Cardiac muscle cell (in vitro differentiated cells and primary cell): ENCODE measurements at places on chromosomes 1 and 21.

- no peak for DNase-seq
These were observed 7.8 kb upstream of the OR10T2 start for GRCh38 chr1:158407092-158407491.

DNA sequence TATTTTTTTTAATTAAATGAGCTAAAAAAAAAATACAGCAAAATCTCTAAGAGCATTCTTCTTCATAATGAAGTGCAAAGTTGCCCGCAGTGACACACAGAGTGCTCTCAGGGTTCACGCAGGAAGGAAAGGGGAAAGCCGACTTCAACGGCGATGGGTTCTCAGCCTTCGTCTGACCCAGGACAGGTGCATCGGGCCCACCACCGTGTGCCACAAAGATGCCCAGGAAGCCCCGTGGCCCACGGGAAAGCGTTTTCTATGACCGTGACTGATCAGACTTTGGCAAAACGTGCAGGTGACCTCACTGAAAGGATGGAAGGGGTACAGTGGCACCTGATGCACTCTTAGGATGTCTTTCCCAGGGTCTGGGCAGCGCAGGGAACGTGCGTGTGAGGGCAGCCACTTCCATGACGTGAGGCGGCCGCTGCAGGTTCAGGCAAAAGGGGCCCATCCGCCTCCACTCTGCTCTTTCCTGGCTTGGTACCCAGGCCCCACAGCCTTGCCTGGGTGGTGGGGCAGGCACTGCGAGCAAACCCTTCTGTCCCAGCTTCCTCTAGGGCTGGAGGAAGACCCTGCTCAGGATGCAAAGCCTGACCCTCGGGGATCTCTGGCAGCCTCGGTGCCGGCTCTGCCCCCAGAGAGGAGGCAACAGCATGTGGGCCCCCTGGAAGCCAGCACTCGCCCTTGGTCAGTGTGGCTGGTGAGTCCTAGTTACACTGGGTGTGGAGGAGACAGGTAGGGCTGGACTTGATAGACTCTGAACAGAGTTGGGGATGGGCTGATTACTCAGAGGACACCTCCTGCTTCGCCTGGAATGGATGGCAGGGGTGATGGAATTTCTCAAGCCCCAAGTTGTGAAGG, 8.3 kb downstream of the LRRC47 start:
- no peak for DNase-seq

GRCh38 chr1:2253797-2254480, 25.8 kb downstream of the SKI start:
- no peak for DNase-seq

- no peak for DNase-seq
These were observed 14.8 kb downstream of the PSEN2 start for GRCh38 chr1:226884966-226885820.

GRCh38 chr21:42102991-42103390, 31.9 kb downstream of the UMODL1 start:
- DNase-seq = no peak

DNA sequence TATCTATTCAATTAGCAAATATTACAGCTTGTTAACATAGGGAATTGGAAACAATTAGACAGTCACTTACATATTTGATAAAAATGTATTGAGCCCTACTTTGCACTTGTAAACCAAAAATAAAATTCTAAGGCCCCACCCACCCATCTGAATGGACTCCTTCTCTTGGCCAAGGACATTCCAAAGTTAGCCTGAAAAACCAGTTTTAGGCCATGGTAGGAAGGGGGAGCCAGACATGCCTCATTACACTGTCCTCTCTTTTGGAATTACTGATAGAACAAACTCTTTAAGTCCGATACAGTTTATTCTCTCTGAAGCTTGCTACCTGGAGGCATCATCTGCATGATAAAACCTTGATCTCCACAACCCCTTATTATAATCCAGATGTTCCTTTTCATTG, 28.0 kb upstream of the TSPAN2 start:
- DNase-seq = no peak

GRCh38 chr1:206001476-206001888, 1.7 kb downstream of the RAB7B start:
- DNase-seq = peak; percentile 94

GRCh38 chr1:187396226-187396625, 567.5 kb downstream of the PLA2G4A start:
- DNase-seq = peak; percentile 22

GRCh38 chr21:25323356-25323949, 283.8 kb downstream of the MRPL39 start:
- no peak for DNase-seq

DNA sequence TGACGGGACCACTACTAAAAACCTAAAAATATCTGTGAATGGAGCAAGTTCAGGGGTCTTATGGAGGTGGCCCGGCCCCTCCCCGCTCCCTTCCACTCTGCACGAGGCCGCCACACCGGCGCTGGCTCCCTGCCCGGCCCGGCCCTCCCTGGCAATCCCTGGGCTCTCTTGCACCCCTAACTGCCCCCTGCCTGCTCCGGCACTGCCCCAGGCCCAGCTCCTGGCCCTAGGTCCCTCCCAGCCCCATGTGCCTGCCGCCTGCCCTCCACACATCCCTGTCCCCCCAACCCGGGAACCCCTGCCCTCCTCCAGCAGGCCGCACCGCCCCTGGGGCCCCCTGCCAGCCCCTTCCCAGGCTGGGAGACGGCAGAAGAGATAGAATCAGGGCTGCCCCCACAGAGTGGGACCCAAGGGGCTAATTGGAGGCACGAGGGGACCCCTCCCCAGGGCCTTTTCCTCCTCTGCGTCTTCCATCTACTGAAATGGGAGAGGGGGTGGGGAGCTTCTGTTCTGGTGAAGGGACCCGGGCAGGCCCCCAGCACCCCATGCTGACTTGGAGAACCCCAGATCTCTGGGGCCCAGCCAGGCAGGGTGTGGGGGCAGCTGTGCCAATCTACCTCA, 9.3 kb upstream of the CTRC start:
- no peak for DNase-seq

GRCh38 chr1:236292425-236292824, 10.7 kb upstream of the ERO1B start:
- no peak for DNase-seq

DNA sequence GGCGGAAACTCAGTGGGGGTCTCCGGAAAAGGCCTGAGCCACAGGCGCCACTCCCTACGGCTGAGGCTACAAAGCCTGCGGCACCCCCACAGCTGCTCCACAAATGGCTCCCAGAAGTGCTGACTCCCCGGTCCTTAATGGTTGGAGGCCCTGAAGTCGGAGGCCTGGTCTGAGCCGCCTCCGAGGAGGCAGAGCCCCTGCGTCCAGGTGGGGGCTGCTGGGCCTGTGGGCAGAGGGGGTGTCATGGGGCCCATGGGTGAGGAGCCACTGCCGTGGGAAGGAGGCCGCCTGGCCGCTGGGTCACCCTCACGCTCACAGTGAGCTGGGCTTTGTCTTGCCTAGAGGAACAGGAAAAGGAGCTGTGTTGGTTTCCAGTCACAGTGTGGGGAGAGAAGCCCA, 12.4 kb upstream of the COL18A1 start:
- no peak for DNase-seq

DNA sequence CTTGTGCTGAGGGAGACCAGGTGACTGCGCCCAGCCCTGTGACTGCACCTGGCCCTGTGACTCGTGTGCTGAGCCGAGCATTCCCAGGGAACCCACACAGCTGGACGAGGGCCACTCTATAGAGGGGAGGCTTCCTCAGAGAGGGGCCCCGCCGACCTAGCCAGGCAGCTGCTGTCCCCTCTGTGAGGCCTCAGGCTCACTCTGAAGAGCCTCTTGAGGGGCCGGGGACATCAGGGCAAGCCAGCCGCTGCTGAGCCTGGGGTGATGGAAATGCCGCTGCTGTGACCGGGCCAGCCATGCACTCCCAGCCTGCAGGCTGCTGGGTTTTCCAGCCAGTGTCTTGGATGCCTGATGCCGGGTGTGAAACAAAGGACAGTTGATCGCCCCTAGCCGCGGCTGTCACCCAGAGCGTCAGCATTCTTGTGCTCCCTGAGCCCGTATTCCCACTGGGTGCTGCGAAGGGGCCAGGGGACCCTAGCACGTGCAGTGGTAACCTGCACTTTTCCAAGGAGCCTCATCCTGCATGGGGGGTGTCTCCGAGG, 17.5 kb downstream of the PFKL start:
- DNase-seq = no peak

- no peak for DNase-seq
These were observed 29.1 kb downstream of the PLPP3 start for GRCh38 chr1:56550138-56550858.

GRCh38 chr1:38153066-38153777, 106.6 kb upstream of the POU3F1 start:
- DNase-seq = no peak

GRCh38 chr1:1373815-1374588, 1.0 kb downstream of the AURKAIP1 start:
- no peak for DNase-seq

DNA sequence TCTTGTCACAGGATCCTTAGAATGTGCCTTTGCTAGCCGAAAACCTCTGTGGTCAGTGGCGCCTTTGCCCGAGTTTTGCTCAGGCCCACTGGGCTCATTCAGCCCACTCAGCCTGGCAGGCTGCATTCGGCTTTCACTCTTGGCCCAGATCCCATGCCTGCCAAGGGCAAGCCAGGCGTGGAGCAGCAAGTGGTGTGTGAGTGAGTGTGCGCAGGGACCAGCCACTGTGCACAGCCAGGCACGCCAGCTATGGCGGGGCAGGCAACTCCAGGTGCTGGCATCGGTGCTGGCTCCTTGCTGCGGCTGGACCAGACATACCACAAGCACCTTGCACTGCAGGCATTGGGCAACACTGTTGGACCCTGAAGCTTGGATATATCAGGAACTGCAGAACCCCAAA, 1145.1 kb upstream of the NCAM2 start:
- no peak for DNase-seq

DNA sequence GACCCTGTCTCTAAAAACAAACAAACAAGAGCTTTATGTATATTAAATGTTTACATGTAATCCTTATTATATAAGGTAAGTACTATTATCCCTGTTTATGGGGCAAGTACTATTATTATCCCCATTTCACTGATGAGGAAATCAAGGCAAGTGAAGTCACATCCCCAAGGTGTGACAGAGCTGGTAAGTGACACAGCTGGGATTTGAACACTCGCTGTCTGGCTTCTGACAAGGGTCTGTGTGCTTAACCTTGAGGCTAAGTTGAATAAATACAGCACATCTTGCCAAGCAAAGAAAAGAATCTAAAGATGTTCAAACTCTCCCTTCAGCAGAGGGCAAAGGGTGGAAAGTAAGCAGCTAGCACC, 167.9 kb upstream of the IRF2BP2 start:
- DNase-seq = no peak

GRCh38 chr1:232951180-232951579, 769 bp downstream of the NTPCR start:
- no peak for DNase-seq

- DNase-seq = no peak
These were observed 61.8 kb upstream of the LAMC2 start for GRCh38 chr1:183124259-183124658.
